ENCODE measurements at places on chromosomes 11 and 22. TPM values are rescaled to one million over a fixed set of nuclear protein-coding genes. Genes with fewer than 3 reads are reported as not detected.

Gene GAL3ST1
- total RNA-seq, result not detected

Gene RASSF10
- total RNA-seq, result 0.19 TPM

Gene MS4A13
- total RNA-seq, result not detected

Gene CARD10
- total RNA-seq, result 3.6 TPM

Gene TIGD3
- total RNA-seq, result 0.19 TPM

Gene CSNK2A3
- 1.9 TPM for total RNA-seq

Gene CTSF
- 11.7 TPM for total RNA-seq

Gene CASP5
- not detected for total RNA-seq

Gene SLC37A4
- total RNA-seq, result 10.9 TPM

Gene PLAAT2
- not detected for total RNA-seq

Gene OR8D4
- total RNA-seq, result not detected

Gene FAM111B
- total RNA-seq, result 21.9 TPM

Gene FOLR3
- 0.19 TPM for total RNA-seq

Gene APOBEC3H
- 1.1 TPM for total RNA-seq

Gene SYT7
- 0.19 TPM for total RNA-seq

Gene CNGA4
- 0.19 TPM for total RNA-seq
